ENCODE measurements at places on chromosomes 2 and 18.

DNA sequence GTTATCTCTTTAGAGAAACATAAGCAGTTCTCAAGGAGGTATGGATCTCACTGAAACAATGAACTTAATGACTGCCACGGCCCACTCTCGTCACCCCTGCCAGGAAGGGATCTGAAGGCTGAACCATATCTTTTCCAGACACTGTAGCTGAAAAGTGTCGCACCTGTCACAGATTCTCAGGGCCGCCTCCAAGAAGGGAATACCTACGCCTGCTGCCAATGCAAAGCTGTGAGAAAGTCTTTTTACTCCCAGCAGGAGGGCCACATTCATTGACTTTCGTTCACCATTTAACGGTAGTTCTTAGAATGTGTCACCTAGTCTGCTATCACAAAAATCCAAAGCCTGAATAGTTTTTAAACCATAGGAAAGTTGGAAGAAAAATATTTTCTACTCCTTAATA lies 66.7 kb upstream of the SH3BP4 start:
- H3K4me1 ChIP-seq: peaks cover 6% of the 10 kb centered on the region
- no peaks in the 10 kb centered on the region for H3K27me3 ChIP-seq
- no peaks in the 10 kb centered on the region for H3K36me3 ChIP-seq
- H3K4me3 ChIP-seq: no peak overlapping the region
- H3K27ac ChIP-seq: no peak overlapping the region

GRCh38 chr18:67402543-67402942 lies 114.0 kb downstream of the DSEL start:
- H3K27ac ChIP-seq: no peak overlapping the region
- no peaks in the 10 kb centered on the region for H3K27me3 ChIP-seq
- DNase-seq: peak; percentile 88
- peaks cover 4% of the 10 kb centered on the region for H3K4me1 ChIP-seq
- H3K36me3 ChIP-seq: no peaks in the 10 kb centered on the region

DNA sequence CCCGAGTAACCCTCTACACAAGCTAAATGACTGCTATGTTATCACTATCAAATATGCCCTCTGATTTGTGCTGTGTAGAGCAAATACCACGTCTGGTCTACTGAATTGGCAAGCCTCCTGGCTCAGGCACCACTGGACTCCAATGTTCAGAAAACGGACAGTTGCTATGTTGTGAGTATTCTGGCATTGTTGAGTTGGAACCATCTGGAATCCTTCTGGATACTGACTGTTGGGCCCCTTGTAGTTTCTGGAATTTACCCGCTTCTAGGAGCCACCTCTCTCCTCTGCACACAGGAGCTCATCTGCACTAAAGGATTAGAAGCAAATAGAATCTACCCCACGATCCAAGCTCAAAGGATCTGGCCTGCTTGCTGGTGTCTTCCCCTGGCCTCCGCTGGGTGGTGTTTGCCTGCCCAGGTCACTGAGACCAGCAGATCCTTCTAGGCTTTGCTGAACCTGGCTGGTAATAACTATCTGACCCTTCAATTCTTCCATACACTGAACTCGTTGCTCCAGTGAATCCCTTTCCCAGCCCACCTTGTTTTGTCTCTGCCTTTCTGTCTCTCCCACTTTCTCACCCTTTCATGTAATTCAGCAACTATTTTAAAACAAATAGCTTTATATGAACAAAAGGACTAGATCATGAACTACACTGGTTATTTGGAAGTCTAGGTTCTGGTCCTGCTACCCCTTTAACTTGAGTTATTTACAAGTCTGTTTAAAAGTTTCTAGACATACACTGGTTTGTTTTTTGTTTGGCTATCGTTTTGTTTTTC lies 2.1 kb upstream of the HAAO start:
- H3K4me3 ChIP-seq: no peak overlapping the region
- peaks cover 6% of the 10 kb centered on the region for H3K4me1 ChIP-seq
- peaks cover 18% of the 10 kb centered on the region for H3K27me3 ChIP-seq
- DNase-seq: no peak

DNA sequence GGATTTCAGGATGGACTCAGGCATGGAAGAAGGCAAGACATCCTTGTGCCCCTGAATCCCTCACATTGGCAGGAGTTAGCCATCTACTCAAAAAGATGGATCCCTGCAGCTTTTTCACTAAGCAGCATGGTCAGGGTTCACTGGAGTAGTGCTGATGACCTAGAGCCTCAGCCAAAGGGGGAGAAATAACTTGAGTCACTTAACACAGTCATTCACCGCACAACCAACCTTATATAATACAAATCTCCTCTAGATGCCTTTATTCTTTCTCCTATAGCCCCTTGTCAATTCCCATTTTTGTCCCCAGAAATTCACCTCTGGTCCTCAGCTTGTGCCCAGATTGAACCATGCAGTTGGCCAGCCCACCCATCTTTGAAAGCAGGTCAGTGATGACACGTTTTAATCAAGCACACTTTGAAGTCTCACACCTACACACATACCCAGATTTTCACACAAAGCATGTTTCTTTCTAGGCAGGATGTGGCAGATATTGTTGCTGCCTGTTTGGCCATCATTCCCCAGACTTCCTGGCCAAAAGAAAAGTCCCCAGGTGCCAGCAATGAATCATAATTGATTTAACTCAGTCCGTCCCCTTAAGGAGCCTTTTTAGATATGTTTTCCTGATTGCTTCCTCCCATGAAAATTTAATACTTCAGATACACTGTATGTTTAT lies 84.2 kb downstream of the LBH start:
- no peaks in the 10 kb centered on the region for H3K4me1 ChIP-seq
- no peak for DNase-seq
- H3K27me3 ChIP-seq: no peaks in the 10 kb centered on the region
- H3K36me3 ChIP-seq: no peaks in the 10 kb centered on the region

DNA sequence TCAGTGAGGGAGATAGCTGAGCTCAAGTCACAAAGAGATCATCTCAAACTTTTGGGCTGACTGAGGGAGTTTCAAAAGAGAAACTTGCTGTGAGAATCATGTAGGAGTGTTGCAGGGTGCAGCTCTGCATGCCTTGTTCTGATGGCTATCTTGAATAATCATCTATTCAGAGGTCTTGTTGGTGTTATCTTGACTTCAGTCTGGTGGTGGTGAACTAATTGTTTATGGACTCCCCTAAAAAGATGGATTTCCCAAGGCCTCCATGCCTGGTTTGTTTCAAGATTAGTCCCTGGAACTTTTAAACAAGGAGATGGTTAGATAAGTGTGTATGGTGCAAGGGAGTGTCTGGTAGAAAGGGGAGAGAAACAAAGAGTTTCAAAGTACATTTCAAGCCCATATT lies 29.8 kb downstream of the SLC39A6 start:
- H3K36me3 ChIP-seq: no peaks in the 10 kb centered on the region
- H3K27me3 ChIP-seq: peaks cover 2% of the 10 kb centered on the region
- H3K4me1 ChIP-seq: no peaks in the 10 kb centered on the region
- H3K4me3 ChIP-seq: no peak overlapping the region

GRCh38 chr18:49613141-49613640 lies 51.3 kb downstream of the LIPG start:
- H3K27me3 ChIP-seq: peaks cover 35% of the 10 kb centered on the region
- no peaks in the 10 kb centered on the region for H3K4me1 ChIP-seq
- no peak for DNase-seq
- no peak overlapping the region for H3K27ac ChIP-seq

DNA sequence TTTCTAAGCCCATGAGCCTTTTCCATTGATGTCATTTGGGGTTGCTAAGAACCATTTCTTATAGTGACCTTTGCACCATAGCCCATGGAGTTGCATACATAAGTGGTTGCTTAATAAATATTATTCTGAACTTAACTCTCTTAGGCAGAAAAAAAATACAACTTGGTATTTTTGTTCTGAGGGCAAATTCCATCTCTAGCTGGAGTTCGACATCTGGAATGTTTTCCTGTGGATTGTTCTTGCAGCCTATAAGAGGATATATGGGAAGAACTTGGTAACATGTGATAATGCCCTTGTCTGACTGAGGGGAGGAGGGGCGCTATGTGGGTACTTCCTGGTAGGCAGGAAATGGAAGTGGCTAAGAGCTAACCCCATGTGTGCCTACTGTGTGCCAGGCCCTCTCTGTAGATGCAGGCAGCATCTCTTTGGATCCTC lies 20.7 kb downstream of the IGFBP2 start:
- no peak overlapping the region for H3K4me3 ChIP-seq
- H3K27me3 ChIP-seq: peaks cover 1% of the 10 kb centered on the region
- peaks cover 25% of the 10 kb centered on the region for H3K4me1 ChIP-seq

- no peak overlapping the region for H3K4me3 ChIP-seq
- no peaks in the 10 kb centered on the region for H3K27me3 ChIP-seq
Observed at GRCh38 chr2:28661589-28662001, 90.0 kb upstream of the PPP1CB start.

GRCh38 chr2:234289834-234290590 lies 206.9 kb downstream of the ARL4C start:
- no peak overlapping the region for H3K27ac ChIP-seq
- H3K4me3 ChIP-seq: no peak overlapping the region
- H3K27me3 ChIP-seq: no peaks in the 10 kb centered on the region
- peak; percentile 88 for DNase-seq
- no peaks in the 10 kb centered on the region for H3K36me3 ChIP-seq

- no peaks in the 10 kb centered on the region for H3K36me3 ChIP-seq
- peak; percentile 48 for DNase-seq
- H3K27me3 ChIP-seq: no peaks in the 10 kb centered on the region
- H3K27ac ChIP-seq: no peak overlapping the region
- no peaks in the 10 kb centered on the region for H3K4me1 ChIP-seq
- H3K4me3 ChIP-seq: no peak overlapping the region
Observed at GRCh38 chr18:8231316-8231715, 377.9 kb upstream of the RAB12 start.

DNA sequence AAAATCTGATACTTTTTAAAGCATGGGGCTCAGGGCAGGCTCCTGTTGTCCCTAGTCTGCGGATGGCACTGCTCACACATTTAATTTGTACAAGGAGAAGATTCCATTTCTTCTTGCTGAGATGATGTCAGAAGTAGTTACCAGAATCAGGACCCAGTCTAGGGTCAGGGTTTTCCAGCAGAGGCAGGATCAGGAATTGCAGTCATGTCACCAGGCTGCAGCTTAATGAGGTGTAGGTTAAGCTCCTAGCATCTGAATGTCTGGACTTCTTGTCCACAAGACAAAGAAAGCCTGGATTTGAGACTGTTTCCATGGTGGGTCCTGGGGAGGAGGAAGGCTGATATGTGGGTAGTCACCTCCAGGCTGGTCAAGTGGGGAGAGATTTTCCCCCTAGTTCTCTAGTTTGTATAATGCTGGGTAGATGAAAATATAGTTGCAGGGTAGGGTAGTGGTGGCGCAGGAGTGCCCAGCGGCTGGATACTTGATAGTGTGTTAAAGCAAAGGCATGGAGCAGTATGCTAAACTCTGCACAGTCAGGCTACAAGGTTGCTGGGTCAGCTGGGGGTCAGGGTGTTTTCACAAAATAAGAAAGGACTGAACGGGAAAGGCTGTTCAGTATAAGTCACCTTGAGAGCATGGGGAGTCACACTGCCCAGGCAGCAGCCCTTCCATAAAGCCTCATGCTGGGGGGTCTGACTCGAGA lies 148.4 kb downstream of the PRKCE start:
- H3K36me3 ChIP-seq: no peaks in the 10 kb centered on the region
- no peak overlapping the region for H3K27ac ChIP-seq

- no peak for DNase-seq
- no peaks in the 10 kb centered on the region for H3K4me1 ChIP-seq
- H3K27ac ChIP-seq: no peak overlapping the region
Observed at GRCh38 chr2:57510704-57511103, 535.9 kb upstream of the VRK2 start.

DNA sequence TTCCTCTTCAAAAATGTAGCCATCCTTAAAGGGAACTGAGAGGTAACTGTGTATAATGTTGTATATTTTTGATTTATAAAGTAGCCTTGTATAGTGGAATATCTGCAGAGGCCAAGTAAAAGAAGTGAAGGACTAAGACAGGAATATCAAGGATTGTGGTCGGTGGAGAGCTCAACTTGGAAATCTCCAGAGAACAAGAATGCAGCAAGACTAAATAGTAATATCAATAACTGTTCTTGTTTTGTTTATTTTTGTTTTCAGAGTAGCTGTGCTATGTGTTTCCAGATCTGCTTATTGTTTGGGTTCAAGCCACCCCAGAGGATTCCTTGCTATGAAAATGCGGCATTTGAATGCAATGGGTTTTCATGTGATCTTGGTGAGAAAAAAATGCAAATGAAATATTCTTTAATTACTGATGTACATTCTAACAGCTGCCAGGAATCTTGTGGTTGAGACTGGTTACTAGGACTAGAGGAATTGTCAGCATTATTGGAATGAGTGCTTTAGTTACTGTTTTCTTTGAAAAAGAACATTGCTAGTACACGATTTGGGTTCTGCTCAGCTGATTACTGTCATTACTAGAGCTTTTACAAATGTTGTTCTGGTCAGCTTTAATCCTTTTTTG lies 25.0 kb downstream of the FASTKD2 start:
- H3K4me1 ChIP-seq: peaks cover 1% of the 10 kb centered on the region
- H3K27ac ChIP-seq: no peak overlapping the region
- H3K27me3 ChIP-seq: no peaks in the 10 kb centered on the region
- DNase-seq: peak; percentile 20

DNA sequence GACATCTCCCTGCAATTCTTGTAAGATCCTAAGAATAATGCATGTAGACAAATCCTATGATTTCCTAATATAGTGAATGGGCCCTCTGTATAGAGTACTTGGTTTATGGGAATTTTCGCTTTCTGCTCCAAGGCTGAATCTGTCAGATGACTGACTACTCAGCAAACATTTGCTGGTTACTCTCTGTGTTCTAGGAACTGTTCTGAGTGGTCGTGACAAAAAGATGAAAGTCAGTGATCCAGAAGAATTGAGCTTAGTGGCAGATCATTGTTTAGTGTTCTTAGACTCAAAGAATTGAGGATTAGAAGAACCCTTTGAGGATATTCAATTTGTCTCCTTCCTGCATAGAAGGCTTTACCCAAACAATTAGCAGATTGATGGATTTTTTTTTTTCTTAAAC lies 10.0 kb downstream of the XRCC5 start:
- H3K36me3 ChIP-seq: peaks cover 52% of the 10 kb centered on the region
- no peak overlapping the region for H3K27ac ChIP-seq
- no peak for DNase-seq
- H3K4me3 ChIP-seq: no peak overlapping the region
- H3K27me3 ChIP-seq: no peaks in the 10 kb centered on the region
- H3K4me1 ChIP-seq: peaks cover 16% of the 10 kb centered on the region

GRCh38 chr2:134218930-134219658 lies 34.8 kb upstream of the MGAT5 start:
- H3K27me3 ChIP-seq: no peaks in the 10 kb centered on the region
- H3K36me3 ChIP-seq: peaks cover 2% of the 10 kb centered on the region
- no peak for DNase-seq
- H3K4me1 ChIP-seq: peaks cover 18% of the 10 kb centered on the region

- H3K4me3 ChIP-seq: peak overlapping the region; percentile 96
- H3K27ac ChIP-seq: peak overlapping the region; percentile 75
- H3K36me3 ChIP-seq: peaks cover 26% of the 10 kb centered on the region
- DNase-seq: no peak
- peaks cover 27% of the 10 kb centered on the region for H3K4me1 ChIP-seq
Observed at GRCh38 chr2:218400167-218400929, 680 bp downstream of the CTDSP1 start.

DNA sequence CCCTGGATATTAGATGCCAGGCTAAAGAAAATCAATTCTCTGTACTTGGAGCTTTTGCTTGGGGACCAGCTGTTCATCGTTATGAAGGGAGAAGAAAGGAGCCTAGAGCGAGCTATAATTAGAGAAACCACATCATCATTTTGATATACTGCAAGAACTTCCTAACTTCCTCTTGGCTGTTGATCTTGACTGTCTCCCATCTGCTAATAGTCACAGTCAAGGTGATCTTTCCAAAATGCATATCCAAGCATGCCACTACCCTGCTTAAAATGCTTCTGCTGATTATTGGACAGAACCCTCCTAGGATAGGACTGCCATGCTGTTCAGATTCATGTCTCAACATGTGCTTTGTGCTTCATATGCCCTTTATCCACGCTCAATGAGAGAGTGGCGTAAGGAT lies 54.8 kb downstream of the RAPGEF4 start:
- no peaks in the 10 kb centered on the region for H3K36me3 ChIP-seq
- no peak overlapping the region for H3K27ac ChIP-seq
- no peak overlapping the region for H3K4me3 ChIP-seq
- no peaks in the 10 kb centered on the region for H3K27me3 ChIP-seq
